Calu3 (cell line): ENCODE measurements at places on chromosomes 2 and 18. TPM values are rescaled to one million over a fixed set of nuclear protein-coding genes. Genes with fewer than 3 reads are reported as not detected.

The LHCGR gene
- total RNA-seq: not detected in 2 replicates

The MAP2 gene
- 9.5 and 11.2 TPM in 2 replicates for total RNA-seq

- DNase-seq: no peak
Measured at GRCh38 chr2:191166111-191166755, 15.4 kb upstream of the STAT4 start.

GRCh38 chr2:62908145-62908544 lies 142.5 kb upstream of the OTX1 start:
- no peak for DNase-seq
